Midbrain (tissue), 1 donor: ENCODE measurements at places on chromosomes 12 and 14.

DNA sequence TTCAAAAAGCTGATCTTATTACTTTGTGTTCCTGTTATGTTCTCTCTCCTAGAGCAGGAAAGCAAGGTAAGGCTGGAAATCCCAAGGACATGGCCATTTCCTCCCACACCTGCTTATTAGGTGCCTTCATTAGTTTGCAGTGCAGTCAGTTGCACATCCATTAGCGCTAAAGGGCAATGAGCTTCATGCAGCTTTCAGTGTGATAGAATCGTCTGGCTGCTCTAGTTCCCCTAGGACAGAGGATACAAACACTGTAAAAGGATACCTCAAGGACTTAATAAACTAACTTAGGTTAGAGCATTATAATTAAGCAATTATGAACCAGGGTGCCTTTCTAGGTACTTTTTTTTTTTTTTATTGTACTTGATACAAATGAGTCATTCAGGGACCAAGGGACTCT, 21.1 kb downstream of the TMEM117 start:
- no peak for DNase-seq

DNA sequence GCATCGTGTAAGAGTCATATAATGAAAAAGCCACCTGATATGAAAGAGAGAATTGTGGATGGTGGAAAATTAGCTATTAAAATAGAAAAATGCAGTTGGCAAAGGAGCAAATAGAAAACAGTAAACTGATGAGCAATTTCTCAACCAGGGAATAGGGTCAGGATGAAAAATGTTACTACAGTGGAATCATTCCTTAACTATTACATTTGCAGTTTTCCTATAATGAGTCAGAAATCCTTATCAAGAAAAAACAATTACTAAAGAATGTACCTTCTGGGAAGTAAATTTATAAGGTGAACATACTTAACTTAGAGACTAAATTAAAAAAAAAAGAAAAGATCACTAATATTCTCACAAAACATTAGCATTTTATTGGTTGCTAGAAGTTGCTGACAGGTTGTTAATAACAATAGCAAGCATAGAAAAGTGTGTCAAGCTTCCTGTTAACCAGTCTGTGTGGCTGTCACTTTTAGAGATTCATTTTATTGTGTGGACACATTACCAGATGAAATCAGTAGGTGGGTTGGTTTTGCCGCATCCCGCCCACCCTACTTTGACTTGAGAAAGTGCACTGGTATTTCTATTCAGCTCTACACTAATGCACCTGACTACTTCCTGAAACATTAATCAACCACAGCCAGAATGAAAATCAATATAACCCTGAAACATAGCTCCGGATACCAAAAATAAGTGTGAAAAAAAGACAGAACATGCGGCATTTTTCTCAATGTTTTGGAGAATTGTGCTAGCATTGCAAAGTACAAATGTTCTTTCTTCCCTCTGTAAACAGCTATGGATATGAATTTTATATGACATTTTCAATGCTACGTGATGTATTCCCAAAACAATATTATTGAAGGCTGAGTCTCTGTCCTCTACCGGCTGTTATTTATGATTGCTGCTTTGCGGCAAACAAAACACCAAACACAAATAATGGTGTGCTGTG, 576.7 kb downstream of the SLC16A7 start:
- no peak for DNase-seq

GRCh38 chr14:87966816-87967215, 26.2 kb downstream of the GALC start:
- DNase-seq: no peak

GRCh38 chr12:74021937-74022336, 515.7 kb upstream of the ATXN7L3B start:
- DNase-seq: peak; percentile 66

GRCh38 chr12:86748894-86749293, 492.7 kb upstream of the MGAT4C start:
- no peak for DNase-seq

DNA sequence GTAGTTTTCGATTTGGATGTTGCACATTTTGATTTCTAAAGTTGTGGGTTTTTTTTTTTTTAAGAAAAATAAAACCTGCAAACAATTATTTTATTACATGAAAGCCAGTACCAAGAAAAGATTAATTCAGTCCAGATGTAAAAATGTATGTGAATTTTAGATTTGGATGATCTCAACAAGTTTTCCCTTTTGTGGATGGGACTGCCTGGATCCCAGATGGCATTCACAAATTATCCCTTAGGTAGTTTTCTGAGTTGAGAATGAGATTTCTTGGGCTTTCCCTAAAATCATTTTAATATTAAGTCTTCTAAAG, 2.8 kb downstream of the FRMD6 start:
- DNase-seq: no peak

DNA sequence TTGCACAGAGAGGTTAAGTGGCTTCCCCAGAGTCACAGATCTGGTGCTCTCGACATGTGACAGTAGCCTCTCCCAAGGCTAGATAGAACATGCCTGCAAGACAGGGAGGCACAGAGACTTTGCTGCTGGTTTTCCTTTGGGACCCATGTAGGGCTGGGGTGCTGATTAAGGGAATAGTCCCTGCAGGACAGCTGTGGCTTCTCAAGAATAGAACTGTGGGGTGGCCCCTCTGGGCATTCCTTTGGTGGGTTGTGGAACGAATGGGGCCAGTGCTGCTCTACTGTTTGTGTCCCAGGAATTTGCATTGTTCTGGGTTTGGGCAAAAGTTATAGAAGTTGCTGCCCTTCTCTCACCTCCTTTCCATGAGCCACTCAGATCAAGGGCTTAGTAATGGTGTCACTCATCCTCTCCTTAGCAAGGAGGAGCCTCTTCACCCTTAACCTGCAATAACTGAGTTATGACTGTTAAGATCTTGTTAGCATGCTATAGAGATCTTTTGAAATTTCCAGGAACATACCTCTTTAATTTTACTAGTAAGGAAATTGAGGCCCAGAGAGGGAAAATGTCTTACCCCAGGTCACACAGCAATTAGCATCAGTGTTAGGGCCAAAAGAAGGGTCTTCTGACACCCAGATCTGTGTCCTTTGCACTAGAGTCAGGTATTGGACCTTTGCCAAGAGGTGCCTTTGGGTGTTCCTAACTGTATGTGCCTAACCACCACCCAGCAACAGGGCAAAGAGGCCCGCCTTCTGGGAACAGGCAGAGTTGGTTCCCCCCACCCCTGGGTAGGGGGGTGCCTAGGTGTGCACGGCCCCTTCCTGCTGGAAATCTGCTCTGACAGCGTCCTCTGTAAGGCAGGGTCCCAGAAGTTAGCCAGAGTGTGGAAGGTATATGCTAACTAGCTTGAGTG, 31.4 kb downstream of the CD9 start:
- DNase-seq: no peak

DNA sequence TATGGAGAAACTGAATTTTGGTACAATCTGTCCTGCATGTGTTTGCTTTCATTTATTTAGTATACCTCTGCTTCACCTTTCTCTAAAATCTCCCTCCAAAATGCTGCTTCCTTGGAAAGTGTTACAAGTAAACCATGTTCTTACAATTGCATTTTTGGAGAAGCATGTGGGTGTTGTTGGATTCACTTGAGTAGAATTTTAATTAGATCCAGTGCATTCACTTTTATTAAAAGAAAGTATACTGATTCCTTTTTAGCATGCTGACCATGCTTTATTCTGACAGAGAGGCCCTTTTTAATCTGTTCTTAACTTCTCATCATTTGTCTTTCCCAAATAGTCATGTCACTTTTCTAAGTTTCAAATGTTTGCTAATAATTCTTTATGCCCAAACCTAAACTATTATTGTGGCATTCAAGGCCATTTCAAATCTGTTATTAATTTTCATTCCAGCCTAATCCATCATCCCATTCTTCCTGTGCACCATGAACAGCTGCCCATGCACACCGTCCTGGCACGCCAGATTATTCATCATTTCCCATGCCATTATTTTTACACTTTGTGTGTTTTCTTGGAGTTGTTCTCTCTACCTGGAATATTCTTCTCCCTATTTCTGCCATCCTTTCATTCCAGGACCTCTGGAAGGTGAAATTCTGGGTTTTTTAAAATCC, 90.7 kb downstream of the METTL25 start:
- no peak for DNase-seq

DNA sequence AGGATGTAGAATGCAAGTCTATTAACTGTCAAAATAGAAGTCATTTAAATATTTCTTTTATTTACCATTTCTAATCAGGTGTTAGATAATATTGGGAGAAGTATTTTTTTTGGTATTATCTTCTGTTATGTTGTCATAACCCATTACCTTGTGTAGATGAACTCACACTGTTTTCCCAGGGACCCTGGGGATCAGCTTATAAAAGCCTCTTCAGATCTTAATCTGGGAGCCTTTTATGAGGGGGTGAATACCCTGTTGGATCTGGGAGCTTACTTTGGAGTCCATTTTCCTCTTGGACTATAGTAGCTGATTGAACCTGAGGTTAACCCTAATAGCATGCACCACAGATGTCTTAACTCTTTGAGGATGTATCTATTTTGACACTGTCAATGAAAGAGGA, 176.3 kb upstream of the ATP2B1 start:
- no peak for DNase-seq

DNA sequence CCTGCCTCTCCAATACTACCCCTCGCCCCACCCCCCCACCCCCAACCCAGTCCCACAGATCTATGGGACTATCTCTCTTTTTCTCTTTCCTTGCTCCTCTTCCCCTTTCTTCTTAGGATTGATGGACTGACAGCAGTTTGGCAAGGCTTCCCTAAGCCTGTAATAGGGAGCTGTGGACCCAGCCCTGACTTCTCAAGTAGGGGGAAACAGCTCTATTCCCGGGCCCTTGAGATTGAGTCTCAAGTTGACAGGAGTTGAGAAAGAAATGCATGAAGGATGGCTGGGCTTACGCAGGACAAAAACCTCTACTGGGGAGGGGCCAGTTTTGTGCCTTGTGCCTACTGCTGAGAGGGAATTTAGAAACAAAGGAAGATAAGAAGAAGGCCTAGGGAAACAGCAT, 60.4 kb downstream of the SMUG1 start:
- DNase-seq: no peak

- no peak for DNase-seq
Observed at GRCh38 chr12:63228853-63229252, 77.9 kb upstream of the AVPR1A start.

DNA sequence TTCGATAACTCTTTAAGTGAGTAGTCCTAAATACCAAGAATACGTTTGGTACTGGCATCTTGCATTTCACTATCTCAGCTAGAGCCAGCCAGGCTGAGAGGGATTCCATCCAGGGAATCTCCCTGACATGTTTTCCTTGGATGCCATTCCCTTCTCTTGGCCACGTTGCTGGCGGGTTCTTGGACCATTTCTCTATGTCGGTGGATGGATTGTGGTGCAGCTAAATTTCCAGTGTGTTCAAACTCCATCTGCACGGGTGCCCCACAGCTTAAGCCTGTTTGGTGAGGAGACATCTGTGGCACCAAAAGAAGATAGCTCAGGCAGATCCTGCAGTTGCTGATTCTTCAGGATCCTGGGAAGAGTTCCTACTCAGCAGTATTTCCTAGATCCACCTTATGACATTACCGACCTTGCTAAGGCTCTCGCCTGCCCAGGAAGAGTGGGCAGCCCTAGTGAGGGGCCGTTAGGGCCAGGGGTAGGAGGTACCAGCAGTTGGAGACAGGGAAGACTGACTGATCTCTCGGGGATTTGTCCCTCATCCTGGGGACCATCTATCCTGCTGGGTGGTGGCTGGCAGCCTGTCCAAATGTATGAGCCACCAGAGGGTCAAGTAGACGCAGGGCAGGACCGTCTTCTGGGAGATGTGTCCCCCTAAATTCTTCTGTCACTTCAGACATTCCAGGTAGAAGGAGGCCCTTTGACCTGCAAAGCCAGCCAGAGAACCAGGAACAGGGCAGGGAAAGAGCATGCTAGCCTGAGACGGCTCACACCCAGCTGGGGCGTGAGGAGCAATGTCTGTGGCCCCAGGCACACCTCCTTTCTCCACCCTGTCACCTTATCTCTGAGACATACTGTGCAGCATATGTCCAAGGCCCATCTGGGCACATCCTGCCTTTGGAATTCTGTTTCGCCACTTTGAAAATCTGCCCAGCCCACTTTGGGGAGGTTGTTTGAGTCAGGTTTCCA, 72.6 kb upstream of the CAPRIN2 start:
- no peak for DNase-seq

DNA sequence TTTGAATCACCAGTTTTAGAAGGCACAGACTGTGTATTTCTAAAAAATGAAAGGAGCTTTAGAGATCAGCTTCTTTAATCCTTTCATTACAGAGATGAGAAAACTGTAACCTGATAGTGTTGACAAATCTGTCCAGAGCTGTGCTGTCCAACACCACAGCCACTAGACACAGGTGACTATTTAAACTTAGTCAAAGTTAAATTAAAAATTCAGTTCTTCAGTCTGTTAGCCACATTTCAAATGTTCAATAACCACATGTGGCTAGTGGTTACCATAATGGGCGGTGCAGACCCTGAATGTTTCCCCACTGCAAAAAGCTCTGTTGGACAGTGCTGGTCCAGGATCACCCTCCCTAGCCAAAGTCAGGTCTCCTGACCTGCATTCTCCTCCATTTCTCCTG, 21.6 kb downstream of the DAD1 start:
- no peak for DNase-seq

DNA sequence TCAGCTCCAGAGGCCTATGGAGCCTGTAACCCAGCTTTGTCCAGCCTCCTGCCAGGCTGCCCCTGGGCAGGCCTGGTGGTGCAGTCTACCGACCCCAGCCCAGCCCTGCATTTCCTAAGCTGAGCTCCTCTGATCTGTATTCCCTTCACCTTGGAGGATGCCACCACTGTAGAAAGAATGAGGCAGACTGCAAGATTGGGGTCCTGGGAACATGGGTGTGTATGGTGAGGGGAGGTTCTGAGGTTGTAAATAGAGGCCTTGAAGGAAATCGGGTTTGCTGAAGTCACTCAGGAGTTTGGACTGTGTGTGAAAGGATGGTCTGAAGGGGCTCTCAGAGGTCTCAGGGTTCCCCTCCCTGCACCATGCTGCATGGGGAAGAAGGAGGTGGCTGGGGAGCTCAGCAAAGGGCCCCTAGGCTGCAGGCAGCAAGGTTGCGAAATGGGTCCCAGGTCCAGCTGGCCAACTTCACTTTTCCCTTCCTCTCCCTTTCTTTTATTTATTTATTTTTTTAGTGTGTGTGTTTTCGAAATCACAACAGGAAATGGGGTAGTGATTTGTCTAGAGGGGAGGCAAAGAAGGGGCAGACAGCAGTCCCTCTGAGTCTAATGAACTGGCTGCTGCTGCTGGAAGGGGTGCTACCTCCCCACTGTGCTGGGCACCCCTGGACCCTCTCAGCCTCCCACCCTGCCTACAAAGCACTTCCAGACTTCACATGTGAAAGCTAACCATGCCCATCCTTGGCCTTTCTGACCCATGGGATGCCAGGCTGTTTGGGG, 1.2 kb upstream of the LRP1-AS start:
- DNase-seq: peak; percentile 40
